GDM1 (cell line): ENCODE measurements at places on chromosomes 1 and 21.
A peak's percentile ranks its signal among the peaks of the same experiment; 100 is the strongest.

DNA sequence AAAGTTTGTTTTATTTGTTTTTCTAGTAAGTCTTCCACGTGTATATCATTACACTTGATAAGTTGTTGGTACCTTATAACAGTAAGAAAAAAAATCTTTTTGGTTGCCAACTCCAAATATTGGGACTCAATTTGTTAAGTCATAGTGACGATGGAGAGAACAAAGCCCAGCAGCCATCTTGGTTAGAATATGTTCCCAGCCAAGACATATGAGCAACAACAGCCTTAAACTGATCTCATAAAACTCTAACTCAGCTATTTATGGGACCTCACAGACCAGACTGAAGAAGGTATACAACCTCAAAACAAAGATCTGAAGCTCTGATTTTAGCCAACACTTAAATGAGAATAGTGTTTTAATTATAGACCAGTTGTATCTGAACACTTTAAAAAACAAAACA, 281.3 kb downstream of the VAV3 start:
- DNase-seq, result no peak

GRCh38 chr1:63640633-63641567, 47.7 kb downstream of the PGM1 start:
- DNase-seq, result no peak

DNA sequence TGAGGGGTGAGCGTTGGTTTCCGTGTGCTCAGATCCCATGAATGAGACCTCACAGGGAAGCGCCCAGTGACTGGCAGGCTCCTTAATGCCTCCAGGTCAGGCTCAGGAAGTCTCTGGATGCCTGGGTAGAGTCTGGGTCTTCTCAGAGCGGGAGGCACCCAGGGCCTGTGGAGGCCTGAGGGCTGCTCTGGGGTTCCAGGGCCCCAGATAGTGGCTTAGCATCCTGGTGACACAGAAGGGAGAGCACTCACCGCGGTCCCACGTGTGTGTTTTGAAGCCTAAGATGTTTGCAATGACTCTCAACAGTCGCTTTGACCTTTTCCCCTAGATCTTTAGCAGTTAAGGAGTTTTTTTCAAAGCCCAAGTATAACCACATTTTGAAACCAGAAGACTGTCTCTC, 25.0 kb downstream of the PRMT2 start:
- DNase-seq, result no peak

DNA sequence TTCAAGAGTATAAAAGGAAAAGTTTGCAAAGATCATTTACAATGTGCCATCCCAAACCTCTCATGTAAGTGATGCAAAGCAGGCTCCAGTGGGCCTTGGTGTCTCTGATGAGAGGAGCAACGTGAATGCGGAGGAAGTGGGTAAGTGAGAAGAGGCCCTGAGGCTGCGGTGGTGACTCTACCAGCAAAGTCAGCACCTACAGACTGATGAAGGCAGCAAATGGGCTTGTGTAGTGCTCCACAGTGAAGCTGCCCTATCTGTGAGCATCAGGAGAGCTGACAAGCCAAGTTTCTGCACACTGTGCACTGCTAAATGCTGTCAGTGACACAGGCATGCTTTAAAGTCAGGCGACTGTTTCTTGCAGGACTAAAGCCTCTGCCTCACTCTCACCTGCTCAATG, 15.6 kb upstream of the RAP1A start:
- DNase-seq, result peak; percentile 9

DNA sequence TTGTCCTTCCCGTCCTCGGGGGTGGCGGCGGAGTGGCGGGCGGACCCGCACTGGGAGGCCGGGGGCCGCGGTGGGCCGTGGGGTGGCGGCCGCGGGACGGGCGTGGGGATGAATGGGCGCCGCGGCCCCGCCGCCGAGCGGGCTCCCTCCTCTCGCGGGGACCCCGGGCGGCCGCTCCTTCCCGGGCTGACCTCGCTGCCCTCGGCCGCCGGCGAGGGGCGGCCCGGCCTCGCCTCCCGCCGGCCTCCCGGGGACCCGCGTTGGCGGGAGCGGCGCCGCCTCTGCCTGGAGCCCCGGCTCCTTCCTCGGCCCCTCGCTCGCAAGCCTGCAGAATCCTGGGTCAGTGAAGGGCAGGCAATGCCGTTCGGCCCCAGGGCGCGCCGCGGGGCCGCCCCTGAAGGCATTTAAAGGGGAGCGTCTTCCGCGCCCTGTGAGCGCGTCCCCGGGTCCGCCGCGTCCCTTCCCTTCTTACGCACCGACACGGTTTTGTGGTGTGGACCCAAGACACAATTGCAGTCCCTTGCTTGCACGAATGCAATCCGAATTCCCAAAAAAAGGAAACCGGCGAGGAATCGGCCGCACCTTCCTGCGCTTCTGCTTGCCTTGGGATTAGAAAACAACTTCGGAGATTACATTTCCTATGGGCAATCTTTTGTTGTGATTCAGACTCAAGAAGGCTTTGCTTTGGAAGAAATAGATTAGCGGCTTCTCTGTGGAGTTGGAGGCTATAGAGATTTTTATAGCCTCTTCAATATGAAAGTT, 776 bp downstream of the ITSN1 start:
- DNase-seq, result no peak

GRCh38 chr1:37479255-37480124, 5.1 kb downstream of the ZC3H12A start:
- DNase-seq, result peak; percentile 20

GRCh38 chr21:44348861-44349260, 4.6 kb upstream of the TRPM2 start:
- DNase-seq, result no peak

DNA sequence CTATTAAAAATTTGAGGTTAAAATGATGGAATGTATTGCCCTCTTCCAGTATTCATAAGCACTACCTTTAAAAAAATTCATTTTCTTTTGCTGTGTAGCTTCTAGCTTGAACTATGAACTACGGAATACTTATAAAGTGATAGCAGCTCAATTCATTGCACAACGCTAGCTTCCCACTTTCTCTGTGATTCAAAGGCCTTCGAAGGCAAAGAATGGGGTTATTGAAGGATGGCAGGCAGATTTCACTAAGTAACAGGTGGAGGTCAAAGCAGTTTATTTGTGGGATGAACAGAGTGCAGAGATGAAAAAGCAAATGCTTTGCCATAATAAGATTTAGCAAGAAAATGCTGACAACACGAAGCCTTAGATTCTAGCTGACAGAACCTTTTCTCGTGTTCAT, 290.6 kb downstream of the NFIA start:
- no peak for DNase-seq

- DNase-seq, result peak; percentile 51
Observed at GRCh38 chr1:86429835-86430234, 5.9 kb downstream of the CLCA2 start.

DNA sequence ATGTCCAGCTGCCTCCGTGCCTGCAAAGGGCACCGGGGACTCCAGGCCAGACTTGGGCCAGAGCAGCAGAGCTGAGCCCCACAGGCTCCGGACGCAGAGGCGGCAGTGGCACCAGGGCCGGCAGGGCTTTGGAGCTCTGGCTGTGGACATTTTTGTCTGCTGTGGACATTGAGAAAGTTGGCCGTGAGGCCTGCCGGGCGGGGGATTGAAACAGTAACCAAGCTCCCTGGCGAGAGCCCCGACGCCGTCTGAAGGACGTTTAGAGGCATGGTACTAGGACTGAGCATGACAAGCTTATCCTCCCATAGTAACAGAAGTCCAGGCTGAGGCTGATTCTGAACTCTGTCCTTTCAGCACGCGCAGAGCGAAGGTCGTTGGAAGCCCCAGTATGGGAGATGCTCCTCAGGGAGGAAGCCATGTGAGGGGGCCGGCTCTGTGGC, 323.8 kb downstream of the AMY1C start:
- no peak for DNase-seq

- DNase-seq, result no peak
Observed at GRCh38 chr1:53580739-53581475, 121.7 kb downstream of the DMRTB1 start.

DNA sequence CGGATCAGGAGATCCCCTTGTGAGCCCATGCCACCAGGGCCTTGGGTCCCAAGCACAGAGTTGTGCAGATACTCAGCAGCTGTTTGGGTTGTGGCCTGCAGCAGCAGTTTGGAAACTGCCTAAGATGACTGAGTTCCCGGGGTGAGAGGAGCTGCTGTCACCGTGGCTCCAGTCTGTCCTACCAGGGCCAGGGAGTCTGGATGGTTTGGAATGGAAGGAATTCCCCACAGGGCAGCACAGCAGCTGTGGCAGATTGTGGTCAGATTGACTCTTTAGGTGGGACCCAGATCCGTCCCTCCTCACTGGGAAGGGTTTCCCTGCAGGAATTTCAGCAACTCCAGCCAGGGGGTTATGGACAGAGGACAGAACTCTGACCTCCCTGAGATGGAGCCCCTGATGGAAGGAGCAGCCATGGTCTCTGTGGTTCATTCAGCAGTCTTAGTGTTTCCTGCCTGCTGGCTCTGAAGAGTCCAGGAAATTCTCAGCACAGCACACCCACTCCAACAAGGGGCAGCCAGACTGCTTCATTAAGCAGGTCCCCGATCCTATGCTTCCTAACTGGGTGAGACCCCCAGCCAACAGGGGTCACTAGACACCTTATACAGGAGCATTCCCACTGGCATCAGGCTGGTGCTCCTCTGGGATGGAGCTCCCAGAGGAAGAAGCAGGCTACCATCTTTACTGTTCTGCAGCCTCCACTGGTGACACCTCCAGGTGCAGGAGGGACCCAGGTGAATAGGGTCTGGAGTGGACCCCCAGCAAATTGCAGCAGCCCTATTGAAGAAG, 51.5 kb upstream of the TNFSF4 start:
- no peak for DNase-seq

- no peak for DNase-seq
Observed at GRCh38 chr1:152886758-152887409, 8.8 kb downstream of the SMCP start.

DNA sequence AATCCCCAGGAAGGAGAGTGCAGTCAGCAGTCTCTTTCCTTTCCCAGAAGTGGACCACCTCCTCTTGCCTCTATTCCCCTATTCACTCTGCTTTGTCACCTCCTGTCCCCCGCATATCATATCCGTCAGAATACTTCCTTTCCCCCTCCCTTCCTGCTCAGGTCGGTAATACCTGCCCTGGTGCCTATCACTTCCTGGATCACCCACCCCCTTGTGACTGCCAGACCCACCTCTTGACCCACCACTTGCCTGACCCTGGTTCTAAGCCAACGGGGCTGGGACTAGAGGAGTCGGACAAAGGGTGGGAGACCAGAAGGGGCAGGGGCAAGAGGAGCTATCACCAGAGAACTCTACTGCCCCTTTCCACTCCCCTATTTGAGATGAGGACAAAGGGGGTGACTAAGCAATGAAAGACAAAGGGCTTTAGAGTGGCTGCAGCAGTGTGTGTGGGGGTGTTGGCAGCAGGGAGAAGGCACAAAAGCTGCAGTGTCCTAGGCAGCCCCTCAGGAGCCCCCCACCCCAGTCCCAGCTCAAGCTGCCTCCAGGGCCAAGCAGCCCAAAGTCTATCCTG, 1.7 kb upstream of the ADAMTS4 start:
- no peak for DNase-seq

DNA sequence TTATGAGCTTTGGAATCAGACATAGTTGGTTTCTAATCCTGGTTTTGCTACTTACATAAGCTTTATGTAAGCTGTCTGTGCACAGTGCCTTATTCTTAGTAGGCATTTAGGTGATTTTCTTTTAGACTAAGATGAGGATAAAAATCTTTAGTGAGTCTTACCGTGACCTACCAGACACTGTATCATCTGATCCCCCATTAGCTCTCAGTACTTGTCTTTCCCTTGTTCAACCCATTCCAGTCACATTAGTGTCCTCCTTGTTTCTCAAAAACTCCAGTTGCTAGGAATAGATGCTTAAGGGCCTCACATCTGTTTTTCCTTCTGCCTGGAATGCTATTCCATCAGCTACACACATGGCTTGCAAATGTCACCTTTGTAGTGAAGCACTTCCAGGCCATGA, 18.8 kb downstream of the PPP1R12B start:
- no peak for DNase-seq

- DNase-seq, result no peak
Observed at GRCh38 chr1:172451002-172451443, 7.2 kb upstream of the PIGC start.

DNA sequence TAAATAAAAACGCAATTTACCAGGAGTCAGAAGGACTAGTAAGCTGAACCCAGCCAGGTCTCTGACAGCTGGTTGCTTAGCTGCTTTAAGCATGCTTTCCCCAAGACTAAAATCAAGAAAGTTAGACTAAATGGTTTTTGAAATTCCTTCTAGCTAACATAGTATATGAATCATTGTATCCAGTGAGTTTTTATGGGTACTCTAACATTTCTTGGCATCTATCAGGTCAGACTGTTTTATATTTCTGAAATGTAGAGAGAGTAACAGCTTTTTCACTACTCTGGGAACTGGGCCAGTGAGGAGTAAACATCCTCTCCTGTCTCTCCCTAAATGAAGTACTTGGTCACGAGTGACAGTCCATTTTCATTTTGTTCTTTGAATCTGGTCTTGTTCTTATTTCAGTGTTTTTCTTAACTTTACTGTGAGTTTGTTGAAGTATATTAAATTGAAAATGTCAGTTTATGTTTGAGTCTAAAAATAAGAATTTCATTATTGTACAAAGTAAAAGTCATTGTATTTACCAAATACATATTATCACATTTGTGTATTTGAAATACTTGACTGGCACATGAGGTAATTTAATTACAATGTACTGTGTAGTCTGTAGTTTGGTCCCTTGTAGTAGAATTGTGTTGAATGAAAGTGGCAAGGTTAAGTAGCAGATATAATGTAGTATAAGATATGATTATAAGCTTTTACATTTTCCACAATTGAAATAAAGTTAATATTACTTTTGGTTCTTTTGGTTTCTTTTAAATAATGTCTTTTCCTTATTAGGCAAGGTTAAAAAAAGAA, 47.6 kb downstream of the PKN2 start:
- DNase-seq, result no peak

GRCh38 chr1:220283625-220284024, 11.4 kb upstream of the RAB3GAP2 start:
- DNase-seq, result no peak

DNA sequence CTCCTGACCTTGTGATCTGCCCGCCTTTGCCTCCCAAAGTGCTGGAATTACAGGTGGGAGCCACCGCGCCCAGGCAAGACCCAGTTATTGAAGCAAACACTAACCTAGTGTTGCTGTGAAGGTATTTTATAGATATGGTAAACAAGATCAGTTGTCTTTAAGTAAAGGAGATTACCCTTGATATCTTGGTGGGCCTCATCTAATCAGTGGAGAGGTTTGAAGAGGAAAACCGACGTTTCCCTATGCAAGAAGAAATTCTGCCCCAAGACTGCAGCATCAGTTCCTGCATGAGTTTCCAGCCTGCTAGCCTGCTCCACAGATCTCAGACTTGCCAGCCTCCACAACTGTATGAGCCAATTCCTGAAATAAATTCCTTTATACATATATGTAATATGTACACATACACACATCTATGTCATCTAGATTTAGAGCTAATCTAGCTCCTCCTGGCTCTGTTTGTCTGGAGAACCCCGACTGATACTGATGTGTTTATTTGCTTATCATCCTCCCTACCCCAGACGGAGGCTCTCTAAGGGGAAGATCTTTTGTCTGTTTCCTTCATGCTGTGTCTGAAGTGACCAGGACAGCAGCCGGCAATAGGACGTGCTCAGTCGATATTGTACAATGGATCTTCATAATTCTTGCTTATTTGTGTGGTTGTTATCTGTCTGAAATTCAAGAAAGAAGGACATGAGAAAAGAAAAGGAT, 90.9 kb downstream of the IER5 start:
- DNase-seq, result no peak

GRCh38 chr1:8378981-8379470, 61.1 kb downstream of the SLC45A1 start:
- DNase-seq, result no peak
